Neural progenitor cell (in vitro differentiated cells): ENCODE measurements at places on chromosomes 12 and 14.
A peak's percentile ranks its signal among the peaks of the same experiment; 100 is the strongest.

GRCh38 chr14:105420101-105420973 lies 710 bp downstream of the MTA1 start:
- DNase-seq = no peak

DNA sequence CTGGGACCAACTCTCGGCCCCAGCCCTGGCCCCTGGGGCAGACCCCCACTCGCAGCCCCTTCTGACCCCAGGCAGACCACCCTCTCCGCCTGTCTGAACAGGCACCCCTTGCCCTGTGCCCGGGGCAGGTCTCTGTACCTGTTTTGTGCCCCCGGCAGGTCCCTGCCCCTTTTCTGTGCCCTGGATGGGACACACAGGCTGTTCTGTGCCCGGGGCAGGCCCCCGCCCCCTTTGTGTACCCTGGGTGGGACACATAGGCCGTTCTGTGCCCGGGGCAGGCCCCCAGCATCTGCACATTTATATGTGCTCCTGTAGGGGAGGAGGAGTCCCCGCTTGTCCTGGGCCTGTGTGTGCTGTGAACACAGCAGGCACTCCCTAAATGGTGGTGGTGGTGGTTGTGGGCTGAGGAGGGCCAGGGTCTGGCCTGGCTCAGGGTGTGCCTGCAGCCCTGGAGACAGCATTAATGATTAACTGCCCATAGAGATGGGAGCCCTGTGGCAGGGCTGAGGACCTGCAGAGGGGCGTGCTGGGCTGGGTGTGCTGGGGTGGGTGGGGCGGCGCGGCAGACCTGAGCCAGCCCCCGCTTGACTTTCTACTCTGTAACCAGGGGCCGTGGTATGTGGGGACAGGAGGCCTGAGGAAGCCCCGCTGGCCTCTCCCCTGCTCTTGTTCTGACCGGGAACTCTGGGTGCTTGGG lies 3.7 kb downstream of the FBRSL1 start:
- DNase-seq = no peak

- no peak for DNase-seq
These were observed 11.6 kb downstream of the FBXW8 start for GRCh38 chr12:116922194-116922897.

DNA sequence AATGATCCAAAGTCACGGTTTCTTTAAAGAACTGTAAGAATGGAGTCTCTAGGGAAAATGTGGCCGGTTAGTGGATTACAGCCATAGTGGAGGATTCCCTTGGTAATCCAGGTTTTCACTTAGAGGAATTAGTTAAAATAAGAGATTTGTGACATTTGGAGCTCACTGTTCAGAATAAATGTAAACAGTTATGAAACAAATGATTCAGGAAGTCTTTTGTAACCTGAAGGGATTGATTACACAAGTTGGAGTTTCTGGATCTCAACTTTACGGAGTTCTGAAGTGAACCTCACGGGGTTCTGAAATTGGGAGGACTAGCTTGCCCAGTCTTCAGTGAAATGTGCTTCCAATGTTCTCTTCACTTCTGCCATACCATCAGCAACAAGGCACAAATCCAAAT lies 234.4 kb upstream of the FKBP4 start:
- no peak for DNase-seq

DNA sequence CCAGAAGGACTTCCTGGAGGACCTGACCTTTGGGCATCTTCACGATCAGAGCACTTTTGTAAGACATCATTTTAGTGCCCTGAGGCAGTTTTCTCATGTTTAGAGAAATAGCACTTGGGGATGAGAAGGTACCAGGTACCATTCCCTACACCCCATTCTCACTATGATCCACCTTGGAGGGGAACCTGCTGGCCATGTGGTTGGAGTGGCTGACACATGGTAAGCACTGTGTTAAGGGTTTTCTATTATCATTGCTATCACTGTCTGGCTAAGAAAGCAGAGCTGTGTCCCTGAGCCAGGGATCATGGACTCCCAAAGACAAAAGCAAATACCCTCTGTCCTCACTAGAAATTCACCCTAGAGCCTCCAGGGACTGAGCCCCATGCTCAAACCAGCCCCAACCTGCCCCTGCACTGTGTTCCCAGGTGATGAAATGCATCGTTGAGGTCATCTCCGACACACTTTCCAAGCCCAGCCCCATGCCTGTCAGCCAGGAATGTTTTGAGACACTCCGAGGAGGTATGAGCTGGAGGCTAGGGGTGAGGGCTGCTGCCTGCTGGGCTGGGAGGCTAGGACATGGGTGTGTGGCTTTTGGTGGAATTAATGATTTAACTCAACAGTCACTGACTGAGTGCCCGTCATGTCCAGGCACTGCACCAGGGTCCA lies 3.4 kb downstream of the CHGA start:
- no peak for DNase-seq

- peak; percentile 66 for DNase-seq
These were observed 64.2 kb downstream of the DNAI7 start for GRCh38 chr12:25130741-25131188.

DNA sequence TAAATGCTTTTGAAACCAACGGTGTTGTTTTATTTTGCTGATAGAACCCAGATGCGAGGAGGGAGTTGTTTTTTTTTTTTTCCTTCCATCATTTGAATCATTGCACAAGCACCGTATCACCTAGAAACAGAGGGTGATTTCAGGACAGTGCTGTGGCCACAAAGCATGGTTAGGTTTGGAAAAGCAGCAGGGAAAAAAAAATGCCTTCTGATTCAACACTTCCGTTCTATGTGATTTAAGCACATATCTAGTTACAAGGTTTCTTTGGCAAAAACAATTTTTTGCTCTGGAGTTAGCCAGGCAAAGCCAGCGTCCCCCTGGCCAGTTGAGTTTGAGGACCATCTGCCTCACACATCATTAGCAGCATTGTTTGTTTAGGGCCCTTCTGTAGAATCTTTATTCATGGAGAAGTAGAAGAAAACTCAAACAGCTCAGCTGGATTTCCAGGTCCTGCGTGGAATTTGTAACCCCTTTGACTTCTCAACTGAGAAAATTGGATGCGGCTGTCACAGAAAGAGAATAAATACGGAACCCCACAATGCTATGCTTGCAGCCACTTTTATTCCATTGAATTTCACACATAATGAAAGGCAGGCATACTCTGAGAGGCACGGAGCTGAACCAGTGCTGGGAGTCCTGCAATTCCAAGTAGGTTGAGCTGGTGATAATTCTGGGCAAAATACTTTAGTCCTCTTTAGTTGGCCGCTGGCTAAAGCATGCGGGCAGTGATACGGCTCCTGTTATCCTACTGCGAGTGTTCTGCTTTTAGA lies 17.0 kb upstream of the WNT5B start:
- DNase-seq = no peak

- DNase-seq = no peak
These were observed 182.5 kb downstream of the GXYLT1 start for GRCh38 chr12:41962171-41962572.

DNA sequence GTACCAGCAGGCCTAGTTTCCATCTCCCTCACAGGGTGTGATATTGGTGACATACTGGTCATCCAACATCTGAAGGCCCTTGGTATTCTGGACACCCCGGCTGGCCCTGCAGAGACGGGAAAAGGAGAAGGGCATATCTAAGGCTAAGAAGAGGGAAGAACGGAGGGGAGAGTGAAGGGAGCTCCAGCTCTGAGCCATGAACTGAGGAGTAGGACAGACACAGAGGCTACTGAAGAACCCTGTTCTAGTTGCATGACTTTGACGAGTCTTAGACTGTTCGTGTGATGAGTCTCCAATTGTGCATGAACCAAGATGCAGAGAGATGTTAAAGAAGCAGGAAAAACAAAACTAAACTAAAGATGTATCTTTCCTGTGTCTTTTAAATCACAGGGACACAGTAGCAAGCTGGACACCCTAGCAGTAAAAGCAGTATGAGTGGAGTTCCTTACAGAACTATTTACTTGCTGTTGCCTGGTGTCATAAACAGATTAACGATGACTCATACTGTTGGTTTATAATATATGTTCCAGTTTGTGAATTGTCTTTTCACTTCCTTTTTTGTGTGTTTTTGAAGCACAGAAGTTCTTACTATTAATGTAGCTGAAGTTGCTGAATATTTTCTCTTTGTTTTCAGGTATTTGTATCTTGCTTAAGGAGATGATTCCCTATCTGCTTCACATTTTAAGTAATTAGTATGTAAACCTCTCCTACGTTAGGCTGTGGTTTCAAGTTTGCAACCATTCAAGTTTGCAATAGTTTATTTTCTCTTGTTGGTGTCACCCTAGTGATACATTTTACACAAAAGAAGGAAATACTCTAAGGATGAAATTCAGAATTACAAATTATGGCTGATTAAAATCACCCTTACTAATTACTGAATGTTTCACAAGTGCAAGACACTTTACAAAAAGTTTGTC lies 15.7 kb downstream of the FAR2 start:
- no peak for DNase-seq

DNA sequence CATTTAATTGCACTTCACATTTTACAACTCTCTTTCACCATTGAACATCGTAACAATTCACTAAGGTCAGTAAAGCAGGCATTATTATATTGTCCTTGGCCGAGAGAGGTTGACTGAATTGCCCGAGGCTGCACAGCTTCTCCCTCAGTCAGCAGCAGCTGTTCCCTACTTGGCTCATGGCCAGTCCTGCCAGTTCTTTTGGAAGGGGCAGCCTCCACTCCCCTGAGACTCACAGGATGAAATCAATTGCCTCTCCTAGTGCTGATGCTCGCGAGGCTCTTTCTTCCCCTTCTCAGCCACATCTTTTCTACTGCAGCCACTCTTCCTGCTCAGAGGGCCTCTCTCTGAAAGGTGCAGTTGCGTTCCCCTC lies 79.9 kb upstream of the KCNA1 start:
- DNase-seq = no peak

DNA sequence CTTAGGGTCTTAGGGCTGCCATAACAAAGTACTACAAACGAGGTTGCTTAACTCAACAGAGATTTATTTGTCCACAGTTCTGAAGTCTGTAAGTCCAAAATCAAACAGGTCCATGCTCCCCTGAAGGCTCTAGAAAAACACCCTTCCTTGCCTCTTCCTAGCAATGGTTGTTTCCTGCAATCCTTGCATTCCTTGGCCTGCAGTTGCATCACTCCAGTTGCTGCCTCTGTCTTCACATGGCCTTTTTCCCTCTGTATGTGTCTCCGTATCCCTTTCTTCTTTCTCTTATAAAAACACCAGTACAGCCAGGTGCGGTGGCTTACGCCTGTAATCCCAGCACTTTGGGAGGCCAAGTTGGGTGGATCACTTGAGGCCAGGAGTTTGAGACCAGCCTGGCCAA lies 17.4 kb downstream of the KCNMB4 start:
- no peak for DNase-seq

- DNase-seq = no peak
These were observed 272.0 kb upstream of the DIO3 start for GRCh38 chr14:101289230-101289690.

DNA sequence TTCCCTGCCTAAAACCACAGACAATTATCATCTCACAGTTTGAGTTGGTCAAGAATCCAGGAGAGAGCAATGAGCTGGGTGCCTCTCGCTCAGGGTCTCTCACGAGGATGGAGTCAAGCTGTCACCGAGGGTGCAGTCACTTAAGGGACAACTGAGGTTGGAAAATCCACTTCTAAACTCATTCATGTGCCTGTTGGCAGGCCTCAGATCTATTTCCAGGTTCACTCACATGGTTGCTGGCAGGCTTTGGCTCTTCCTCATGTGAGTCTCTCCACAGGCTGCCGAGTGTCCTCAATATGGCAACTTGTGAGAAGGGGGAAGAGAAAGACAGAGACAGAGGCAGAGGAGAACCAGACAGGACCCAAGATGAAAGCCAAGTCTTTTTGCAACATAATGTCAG lies 10.5 kb upstream of the OR10P1 start:
- no peak for DNase-seq

DNA sequence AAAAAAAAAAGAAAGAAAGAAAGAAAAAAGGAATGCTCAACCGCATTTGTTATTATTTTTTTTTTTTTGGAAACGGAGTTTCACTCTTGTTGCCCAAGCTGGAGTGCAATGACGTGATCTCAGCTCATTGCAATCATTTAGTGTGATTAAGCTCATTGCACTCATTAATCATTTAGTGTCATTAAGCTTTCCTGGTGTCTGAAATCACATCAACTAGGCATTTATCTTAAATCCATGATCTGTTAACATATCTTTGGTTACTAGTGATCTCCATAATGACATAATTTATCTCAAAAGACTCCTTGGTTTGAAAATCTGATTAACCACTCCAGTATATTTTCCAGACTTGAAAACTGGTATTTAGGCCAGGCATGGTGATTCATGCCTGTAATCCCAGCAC lies 26.3 kb downstream of the ETFBKMT start:
- no peak for DNase-seq

- peak; percentile 86 for DNase-seq
These were observed at the start of gene B4GALNT3 for GRCh38 chr12:459430-460258. Gene B4GALNT3, plus strand, starts transcription at chr12:459939. Its CDS starts 438 bp downstream, at chr12:460377.

DNA sequence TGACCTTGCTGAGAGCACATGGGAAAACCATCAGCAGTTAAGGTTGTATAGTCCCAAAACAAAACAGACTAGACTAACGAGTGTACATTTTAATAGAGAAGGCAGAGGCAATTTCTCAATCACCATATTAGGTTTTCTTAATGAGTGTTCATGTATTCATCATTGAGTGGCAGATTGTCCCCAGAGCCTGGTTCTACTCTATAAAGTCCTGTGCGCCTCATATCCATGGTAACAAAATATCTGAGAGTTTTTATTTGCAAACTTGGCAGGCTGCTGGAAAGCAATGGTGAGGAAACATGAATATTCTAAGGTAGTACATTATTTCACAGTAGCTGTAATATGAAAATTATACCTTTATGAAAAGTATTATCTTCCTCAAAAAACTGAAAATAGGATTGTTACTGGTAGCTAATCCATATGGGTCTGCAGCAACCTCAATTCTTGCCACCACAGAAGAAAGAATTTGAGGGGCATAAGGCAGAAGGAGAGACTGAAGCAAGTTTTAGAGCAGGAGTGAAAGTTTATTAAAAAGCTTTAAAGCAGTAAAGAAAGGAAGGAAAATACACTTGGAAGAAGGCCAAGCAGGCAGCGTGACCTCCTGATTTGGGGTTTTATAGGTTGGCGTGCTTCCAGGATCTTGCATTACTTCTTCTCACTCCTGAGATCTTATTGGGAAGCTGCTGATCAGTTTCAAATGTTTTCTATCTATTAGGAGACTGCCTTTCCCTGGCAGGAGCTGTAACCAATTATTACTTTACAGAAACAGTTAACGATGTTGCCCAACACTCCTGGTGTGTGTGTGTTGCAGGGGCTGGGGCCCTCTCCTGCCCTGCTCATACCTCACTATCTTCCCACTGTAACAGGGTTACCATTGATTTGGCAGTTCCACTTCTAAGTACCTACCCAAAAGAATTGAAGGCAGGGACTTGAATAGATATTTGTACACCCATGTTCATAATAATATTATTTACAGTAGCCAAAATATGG lies 154.0 kb upstream of the NUDT4 start:
- no peak for DNase-seq
